Activated CD4-positive, alpha-beta T cell treated with anti-CD3 and anti-CD28 coated beads for 36 hours (primary cell): ENCODE measurements at places on chromosomes 7 and 10. TPM values are rescaled to one million over a fixed set of nuclear protein-coding genes. Genes with fewer than 3 reads are reported as not detected.

DNA sequence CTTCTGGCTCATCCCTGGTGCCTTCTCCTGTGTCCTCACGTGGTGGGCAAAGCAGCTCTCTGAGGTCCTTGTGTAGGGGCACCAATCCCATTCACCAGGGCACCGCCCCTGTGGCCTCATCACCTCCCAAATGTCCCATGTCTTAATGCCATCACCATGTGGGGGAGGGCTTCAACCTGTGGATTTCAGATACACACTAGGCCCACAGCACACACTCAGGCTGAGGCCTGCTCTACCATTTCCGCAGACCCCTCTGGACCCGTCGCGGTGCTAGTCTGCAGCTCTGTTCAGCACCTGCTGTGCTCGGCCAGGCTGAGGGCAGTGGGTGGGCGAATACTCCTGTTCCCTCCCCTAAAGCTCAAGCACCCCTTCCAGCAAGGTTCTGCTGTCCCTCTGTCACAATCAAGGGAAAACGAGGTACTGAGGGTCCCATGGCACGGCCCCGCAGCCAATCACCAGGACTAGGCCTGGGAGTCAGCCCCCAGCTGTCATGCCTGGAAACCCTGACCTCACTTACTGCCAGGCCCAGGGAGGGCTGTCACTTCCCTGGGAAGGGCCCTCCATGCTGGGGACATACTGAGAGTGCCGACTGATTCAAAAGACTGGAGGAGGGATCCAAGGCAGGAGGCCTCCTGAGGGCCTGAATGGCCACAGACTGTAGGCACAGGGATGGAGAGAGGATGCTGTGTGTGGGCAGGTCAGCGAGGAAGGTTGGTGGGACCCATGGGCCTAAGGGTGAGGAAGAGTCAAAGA, 123.8 kb upstream of the RET start:
- H3K36me3 ChIP-seq = no peaks in the 10 kb centered on the region
- no peak overlapping the region for H3K4me3 ChIP-seq
- H3K27ac ChIP-seq = no peak overlapping the region
- no peaks in the 10 kb centered on the region for H3K4me1 ChIP-seq

- H3K36me3 ChIP-seq = no peaks in the 10 kb centered on the region
- peaks cover 45% of the 10 kb centered on the region for H3K4me1 ChIP-seq
- DNase-seq = peak; percentile 34
- peak overlapping the region; percentile 82 for H3K27ac ChIP-seq
- H3K27me3 ChIP-seq = no peaks in the 10 kb centered on the region
- peak overlapping the region; percentile 35 for H3K4me3 ChIP-seq
These were observed 585.0 kb upstream of the FOXK1 start for GRCh38 chr7:4097001-4097609.

DNA sequence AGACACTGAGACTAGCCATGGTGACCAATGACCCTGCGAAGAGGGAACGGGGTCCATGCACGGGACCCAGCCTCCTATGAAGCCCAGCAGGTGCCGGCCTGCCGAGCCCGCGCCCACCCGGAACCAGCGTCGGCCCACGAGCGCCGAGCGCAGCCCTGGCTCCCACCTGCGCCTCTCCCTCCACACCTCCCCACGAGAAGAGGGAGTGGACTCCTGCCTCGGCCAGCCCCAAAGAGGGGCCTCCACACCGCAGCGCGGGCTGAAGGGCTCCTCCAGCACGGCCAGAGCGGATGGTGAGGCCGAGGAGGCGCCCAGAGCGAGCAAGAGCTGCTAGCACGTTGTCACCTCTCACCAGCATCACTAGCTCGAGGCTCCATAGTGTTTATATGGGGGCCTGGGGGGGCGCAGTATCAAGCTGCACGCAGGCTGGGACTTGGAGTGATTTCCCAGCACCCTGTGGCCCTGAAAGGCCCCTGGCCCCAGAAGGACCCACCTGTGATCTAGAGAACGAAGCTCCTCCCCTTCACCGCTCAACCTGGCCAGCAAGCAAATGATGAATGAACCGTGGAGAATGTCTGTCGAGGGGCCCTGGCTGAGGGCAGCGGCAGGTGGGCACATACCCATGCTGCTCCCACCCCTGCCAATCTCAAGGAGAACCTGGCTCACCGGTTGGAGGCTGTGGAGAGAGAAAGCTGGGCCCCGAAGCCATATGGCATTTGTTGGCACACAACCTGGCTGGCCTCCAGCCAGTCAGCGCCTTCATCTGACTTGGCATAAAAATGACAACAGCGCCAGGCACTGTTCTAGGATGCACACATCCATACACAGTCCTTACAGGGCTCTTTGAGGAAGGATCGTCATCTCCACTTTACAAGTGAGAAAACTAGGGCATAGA, 30.7 kb downstream of the GHRHR start:
- no peaks in the 10 kb centered on the region for H3K4me1 ChIP-seq
- H3K4me3 ChIP-seq = no peak overlapping the region
- H3K27me3 ChIP-seq = no peaks in the 10 kb centered on the region
- no peak overlapping the region for H3K27ac ChIP-seq
- no peaks in the 10 kb centered on the region for H3K36me3 ChIP-seq

GRCh38 chr7:156582591-156583123, 57.9 kb upstream of the RNF32 start:
- H3K4me3 ChIP-seq = no peak overlapping the region
- peaks cover 6% of the 10 kb centered on the region for H3K27me3 ChIP-seq
- H3K27ac ChIP-seq = no peak overlapping the region
- DNase-seq = no peak
- no peaks in the 10 kb centered on the region for H3K4me1 ChIP-seq

DNA sequence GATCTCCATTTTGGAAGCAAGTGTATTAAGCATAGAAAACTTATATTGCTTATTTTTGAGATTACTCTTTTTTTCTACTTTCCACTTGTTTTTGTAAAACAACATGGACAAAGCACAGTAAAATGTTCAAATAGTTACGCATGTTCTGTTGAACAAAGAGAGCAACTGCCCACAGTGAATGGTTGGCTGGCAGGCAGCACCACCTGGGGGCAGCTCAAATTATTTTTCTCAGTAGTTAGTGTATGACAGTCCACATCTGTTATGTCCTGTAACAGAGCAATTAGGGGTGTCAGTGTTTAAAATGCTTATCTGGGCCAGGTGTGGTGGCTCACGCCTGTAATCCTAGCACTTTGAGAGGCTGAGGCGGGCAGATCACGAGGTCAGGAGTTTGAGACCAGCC, 46.1 kb upstream of the CACUL1 start:
- H3K27me3 ChIP-seq = peaks cover 7% of the 10 kb centered on the region
- H3K4me3 ChIP-seq = no peak overlapping the region
- peak; percentile 30 for DNase-seq
- H3K27ac ChIP-seq = no peak overlapping the region
- H3K4me1 ChIP-seq = no peaks in the 10 kb centered on the region
- H3K36me3 ChIP-seq = no peaks in the 10 kb centered on the region

DNA sequence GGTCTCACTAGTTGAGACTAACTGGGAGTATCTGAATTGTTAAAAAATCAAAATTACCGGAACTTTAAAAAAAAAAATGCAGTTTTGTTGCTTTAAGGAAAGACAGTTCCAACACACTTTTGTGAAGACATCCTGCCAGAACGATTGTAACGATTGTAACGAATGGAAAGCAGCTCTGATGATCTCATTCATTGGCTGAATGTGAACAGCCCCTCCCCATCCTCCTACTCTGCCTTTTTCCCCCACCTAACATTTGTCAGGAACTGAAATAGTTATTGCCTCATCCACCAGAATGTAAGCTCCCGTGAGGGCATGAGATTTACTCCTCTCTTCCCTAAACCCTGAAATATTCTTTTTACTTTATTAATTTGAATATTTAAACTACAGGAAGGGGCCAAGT, 23.1 kb upstream of the ZC3HAV1L start:
- DNase-seq = no peak
- no peak overlapping the region for H3K4me3 ChIP-seq
- no peaks in the 10 kb centered on the region for H3K27me3 ChIP-seq

DNA sequence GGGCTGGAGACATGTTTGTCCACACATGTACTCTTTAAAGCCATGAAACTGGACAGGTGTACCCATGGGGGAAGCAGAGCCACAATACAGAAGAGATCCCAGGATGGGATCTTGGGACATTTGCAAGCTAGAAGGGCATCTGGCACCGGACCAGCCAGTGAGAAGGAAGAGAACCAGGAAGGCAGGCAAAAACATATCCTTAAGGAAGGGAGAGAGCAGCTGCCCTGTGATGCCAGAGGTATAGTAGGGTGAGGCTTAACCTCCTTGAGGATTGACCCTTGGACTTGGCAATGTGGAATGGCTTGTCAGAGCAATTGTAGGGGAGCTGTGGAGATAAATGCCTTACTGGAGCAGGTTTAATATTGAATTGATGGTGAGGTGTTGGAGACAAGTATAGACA, 17.9 kb upstream of the SUV39H2 start:
- DNase-seq = no peak
- no peak overlapping the region for H3K4me3 ChIP-seq
- H3K27ac ChIP-seq = no peak overlapping the region
- H3K36me3 ChIP-seq = peaks cover 44% of the 10 kb centered on the region

DNA sequence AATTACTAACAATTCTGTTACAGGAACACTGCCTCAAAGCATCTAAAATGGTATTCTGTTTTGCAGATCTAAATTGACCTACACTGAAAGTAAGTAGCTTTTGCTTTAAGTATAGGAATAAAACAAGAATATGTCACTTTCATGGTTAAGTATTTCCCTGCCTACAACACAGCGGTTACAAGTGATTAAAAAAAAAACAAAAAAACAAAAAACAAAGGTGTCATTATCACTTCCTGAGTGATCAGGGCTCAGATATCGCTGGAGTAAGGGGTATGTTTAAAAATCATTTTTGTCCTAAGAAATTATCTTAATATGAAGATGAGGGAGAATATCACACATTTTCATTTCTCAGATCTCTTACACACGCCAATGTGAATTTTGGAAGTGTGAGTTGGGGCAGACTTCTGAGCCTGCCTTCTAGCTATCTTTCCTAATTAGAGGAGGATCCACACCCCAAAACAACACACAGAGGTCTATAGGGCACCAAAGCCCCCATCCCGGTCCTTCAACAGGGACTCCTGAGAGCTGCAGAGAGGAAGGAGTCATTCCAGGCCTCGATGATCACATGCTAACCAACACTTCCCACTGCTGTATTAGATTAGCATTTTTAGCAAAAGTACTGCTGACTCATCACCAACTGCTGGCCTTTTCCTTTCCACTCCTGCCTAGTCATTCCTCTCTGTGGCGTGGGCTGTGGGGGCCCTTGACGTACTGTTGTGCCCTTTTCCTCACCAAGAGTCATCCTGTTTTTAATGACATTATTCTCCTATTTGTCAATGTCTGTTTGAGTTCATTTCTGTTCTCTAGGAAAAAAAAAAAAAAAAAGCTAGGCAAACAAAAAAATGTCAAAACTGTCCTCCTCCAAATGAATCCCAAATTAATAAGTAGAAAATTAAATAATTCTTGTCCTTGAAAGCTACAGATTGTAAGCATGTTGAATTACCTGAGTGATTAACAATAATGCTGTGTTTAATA, 31.2 kb downstream of the PRTFDC1 start:
- DNase-seq = peak; percentile 85
- H3K36me3 ChIP-seq = peaks cover 15% of the 10 kb centered on the region
- H3K4me3 ChIP-seq = no peak overlapping the region
- H3K27ac ChIP-seq = peak overlapping the region; percentile 63
- peaks cover 19% of the 10 kb centered on the region for H3K4me1 ChIP-seq

DNA sequence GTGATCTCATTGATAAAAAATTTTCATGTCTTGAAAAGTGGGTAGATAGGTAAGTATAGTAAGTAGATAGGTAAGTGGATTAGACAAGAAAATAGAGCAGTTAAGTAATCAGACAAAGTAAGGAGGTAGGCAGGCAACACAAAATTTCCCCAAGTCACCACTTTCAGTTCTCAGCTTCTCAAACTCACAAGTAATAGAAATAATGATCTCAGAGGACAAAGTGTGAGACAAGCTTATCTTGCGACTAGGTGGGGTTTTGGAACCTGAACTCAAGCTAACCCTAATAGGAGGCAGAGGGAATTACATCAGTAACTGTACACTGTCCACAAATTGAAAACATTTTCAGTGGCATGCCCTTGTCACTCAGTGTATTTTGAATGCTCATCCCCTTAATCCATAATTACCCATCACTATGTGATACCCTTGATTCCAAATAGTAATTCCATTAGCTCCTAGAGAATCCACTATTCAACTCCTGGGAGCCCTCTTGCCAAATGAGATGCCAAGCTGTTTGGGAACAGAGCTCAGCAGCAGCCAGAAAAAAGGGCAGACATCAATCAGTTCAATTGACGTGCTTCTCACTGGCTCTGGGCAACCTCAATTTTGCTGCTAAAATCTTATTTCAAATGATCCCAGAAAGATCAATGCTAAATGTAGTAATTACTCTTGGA, 703.2 kb downstream of the XPNPEP1 start:
- H3K4me3 ChIP-seq = no peak overlapping the region
- H3K27me3 ChIP-seq = no peaks in the 10 kb centered on the region

DNA sequence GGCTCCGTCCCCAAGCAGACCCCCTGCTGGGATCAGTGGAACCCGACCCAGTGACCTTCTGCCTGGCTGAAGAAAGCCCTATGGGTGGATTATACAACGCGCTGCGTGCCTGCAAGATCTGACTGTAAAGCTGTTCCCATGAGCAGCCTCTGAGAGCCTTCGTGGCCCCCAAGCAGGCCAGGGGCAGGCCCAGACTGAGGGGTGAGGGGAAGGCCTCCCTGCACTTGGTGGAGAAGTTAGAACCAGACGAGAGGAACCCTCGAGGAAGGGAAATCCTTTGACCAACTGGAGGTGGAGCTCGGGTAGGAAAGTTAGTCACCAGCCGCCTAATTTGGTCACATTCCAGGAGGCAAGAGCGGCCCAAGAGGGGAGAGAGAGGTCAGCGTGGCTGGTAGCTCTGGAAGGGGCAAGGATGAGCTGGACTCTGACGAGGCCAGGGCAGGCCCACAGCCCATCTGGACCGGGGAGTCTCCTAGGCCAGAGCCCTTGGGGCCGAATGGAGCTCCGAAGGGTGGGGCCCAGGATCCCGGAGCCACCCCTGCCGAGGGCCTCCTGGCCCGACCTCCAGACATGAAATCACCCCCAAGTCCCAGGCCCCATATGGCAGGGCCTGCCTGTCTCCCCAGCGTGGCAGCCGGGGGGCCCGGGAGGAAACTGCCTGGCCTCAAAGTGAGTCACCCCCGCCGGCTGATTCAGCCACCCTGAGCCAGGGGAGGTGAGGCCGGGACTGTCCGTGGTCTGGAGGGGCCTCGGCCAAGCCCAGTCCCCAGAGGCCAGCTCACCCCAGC, 23.3 kb upstream of the PDGFA start:
- peak; percentile 54 for DNase-seq
- H3K36me3 ChIP-seq = peaks cover 4% of the 10 kb centered on the region
- peaks cover 5% of the 10 kb centered on the region for H3K4me1 ChIP-seq
- no peak overlapping the region for H3K4me3 ChIP-seq
- no peak overlapping the region for H3K27ac ChIP-seq

MACC1 gene
- 0.09 TPM for total RNA-seq

PTPRE gene
- 23.0 TPM for total RNA-seq

EN2 gene
- total RNA-seq = not detected

NRG3 gene
- not detected for total RNA-seq

PRSS1 gene
- total RNA-seq = not detected

AEBP1 gene
- 18.3 TPM for total RNA-seq

NANOS1 gene
- total RNA-seq = 0.04 TPM

MMP21 gene
- not detected for total RNA-seq

ZSCAN25 gene
- 25.2 TPM for total RNA-seq

PRF1 gene
- 28.6 TPM for total RNA-seq

CCZ1B gene
- total RNA-seq = 42.4 TPM
